Cerebellar nuclear complex (tissue), 1 donor: ENCODE measurements at places on chromosomes 4 and X.

DNA sequence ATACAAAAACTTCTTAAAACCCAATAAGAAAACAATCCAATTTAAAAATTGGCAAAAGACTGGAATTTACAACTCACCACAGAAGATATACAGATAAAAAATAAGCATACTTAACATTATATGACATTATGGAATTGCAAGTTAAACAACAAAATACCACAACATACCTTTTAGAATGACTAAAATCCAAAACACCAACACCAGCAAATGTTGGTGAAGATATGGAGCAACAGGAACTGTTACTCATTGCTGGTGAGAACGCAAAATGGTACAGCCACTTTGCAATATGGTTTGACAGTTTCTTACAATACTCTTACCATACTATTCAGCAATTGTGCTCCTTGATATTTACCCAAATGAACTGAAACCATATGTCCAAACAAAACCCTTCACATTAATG, 112.4 kb downstream of the ADGRL3 start:
- DNase-seq, result no peak

DNA sequence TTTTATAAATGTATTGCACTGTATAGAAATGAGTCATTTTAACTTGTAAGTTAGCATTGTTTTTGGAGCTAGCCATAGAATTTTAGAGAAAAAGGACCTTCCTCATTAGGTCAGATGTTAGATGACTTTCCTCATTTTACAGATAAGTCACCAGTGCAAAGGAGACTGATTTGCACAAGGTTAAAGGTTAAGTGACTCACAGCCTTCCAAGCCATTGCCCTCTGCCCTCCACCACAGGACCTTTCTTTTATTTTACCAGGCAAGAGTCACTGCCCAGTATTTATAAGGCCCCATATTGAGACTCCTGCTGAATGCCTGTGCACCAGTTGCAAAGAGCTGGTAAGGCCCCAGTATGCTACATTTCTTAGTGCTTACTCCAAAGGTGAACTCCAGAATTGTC, 4.2 kb upstream of the ABCG2 start:
- no peak for DNase-seq

- DNase-seq, result no peak
Measured at GRCh38 chr4:4383085-4383484, 3.8 kb upstream of the NSG1 start.

- DNase-seq, result no peak
Measured at GRCh38 chrX:34877436-34877835, 65.2 kb upstream of the FAM47B start.

DNA sequence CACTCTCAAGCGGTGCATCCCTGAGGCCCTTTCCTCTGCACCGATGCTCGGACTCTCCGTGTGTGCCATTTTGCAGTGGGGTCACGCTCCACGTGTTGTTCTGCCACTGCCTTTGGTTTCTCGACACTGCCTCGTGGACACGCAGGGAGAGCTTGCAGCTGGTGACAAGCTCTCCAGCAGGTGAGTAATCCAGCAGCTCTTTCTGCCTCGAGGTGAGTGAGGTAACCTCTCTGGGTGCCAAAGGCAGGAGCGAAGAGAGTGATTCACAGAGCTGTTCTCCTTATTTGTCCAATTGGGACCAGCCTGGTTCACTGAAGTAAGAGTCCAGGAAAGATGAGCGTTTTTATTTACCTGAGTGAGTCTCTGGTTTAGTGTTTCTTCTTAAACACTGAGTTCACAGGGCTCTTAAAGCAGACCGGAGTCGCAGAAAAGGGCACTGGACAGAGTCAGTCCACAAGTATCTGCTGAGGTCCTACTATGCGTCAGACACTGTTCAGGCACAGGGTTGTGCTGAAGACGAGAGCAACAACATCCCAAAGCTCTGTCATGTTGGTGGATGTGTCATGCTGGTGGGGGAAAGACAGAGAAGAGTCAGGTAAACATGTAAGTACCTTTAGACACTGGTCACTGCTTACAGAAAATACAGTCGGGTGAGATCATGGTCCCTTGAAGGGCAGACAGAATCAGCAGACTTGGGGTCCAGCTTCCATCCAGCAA, 61.8 kb downstream of the FHDC1 start:
- no peak for DNase-seq

GRCh38 chr4:178414881-178415446, 972.7 kb upstream of the AGA start:
- no peak for DNase-seq

- no peak for DNase-seq
Measured at GRCh38 chr4:141307241-141307689, 86.6 kb downstream of the ZNF330 start.

DNA sequence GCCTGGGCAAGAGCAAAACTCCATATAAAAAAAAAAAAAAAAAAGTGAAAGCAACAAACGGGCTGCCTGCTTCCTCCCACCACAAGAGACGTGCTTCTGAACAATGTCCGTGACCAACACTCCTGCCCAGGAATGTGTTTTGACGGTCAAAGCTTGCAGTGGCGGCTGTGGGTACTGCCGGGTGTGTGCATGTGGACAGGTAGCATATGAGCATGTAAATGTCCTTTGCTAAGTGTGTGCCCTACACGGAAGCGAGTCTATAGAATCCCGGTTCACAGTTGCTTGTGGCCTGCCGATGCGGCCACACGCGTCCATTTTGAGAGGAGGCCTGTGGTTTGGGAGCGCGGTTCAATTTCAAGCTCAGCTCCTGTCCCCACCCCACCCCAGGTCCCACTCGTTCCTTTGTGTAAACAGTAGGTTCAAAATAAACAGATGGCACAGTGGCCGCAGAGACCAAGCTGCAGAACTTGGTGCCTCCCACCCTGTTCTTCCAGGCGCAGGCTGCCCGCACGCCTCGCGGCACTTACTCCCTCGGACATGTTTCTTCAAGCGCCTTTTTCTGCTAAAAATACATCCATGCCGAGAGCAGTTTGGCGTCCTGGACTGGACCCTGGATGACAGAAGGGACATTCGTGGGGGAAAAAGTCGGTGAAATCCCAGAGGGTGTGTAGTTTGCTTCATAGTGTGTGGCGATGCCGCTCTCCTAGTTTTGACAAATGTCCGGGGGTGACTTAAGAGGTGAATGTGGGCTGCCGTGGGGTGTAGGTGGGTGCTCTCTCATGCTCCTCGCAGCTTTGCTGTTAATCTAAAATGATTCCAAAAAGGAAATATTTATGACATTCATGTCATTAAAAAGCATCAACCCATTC, 11.5 kb upstream of the NKX1-1 start:
- DNase-seq, result no peak

GRCh38 chr4:73614311-73614867, 5.8 kb downstream of the RASSF6 start:
- DNase-seq, result no peak

- DNase-seq, result peak; percentile 58
Measured at GRCh38 chr4:7518871-7519637, 84.3 kb upstream of the PSAPL1 start.

GRCh38 chr4:163263606-163264005, 68.8 kb downstream of the NPY1R start:
- DNase-seq, result no peak

DNA sequence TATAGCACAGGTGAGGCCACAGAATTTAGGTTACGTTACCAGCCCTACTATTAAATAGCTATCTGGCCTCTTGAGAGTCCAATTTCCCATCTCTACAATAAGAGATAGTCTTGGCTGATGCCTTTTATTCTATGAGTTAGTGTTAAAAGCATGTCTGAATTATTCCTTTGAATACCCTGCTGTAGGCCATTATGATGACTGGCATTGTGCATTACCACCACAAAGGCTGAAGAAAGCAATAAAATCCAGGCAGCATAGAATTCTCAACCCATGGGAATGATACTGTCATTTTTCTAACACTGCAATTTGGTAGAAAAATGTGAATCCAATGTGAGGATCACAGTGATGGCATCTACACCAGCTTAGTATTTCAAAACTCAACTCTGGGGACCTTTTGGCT, 51.4 kb downstream of the OTC start:
- no peak for DNase-seq

DNA sequence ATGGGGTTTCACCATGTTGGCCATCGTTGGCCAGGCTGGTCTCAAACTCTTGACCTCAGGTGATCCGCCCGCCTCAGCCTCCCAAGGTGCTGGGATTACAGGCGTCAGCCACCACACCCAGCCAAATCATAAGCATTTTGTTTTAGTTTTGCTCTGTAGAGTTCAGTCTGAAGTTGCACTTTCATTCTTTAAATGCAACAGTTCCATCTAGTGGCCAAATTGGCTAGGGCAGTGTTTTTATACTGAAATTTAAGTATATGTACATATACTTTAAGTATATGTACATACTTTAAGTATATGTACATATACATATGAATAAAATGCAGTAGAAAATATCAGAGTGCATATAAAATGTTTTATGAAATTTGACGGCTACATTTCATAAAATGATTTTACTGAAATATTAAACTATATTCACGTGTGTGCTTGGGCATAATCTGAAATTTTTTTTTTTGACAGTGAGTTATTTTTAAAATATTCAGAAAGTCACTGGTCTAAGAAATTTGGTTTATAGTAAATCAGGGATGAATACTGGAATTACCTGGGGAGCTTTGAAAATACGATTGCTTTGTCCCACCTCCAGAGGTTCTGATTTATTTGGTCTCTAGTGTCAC, 145.5 kb downstream of the NWD2 start:
- no peak for DNase-seq
